Mesothelial cell of epicardium (in vitro differentiated cells): ENCODE measurements at places on chromosomes 5 and 9.
A peak's percentile ranks its signal among the peaks of the same experiment; 100 is the strongest.

DNA sequence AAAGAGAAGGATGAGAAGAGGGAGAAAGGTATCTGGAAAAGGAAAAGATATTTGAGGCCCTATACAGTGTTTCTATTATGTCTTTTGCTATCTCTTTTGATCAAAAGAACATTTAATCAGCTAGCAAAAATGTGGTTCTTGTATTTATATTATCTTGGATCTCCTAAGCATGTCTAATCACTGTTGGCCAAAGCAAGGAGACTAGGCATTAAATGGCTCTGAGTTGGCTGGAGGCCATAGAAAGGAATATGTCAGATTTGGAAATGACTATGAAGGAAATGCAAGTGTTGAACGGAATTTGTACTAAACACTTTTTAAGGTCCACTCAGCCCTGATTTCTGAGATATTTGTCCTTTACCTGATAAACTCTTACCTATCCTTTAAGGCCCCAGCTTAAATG, 22.4 kb upstream of the THG1L start:
- DNase-seq = no peak

DNA sequence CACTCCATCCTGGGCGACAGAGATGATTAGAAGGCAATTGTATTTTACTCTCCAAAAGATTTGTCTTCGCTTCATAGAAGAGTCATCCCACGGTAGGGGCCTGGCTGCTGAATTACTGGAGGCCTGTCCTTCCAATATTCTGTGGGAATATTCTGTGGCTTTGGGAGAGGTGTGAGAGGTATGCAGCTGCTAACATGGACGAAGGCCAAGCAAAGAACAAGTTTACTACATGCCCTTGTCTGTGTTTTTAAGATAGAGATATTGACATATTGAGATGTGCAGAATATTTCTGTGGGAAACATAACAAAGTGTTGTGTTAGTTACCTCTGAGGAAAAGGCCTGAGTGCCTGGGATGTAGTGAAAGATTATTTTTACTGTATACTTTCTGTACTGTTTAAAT, 71.8 kb upstream of the SMIM15 start:
- no peak for DNase-seq

- DNase-seq = no peak
These were observed 199.9 kb downstream of the EBF1 start for GRCh38 chr5:158899792-158900191.

DNA sequence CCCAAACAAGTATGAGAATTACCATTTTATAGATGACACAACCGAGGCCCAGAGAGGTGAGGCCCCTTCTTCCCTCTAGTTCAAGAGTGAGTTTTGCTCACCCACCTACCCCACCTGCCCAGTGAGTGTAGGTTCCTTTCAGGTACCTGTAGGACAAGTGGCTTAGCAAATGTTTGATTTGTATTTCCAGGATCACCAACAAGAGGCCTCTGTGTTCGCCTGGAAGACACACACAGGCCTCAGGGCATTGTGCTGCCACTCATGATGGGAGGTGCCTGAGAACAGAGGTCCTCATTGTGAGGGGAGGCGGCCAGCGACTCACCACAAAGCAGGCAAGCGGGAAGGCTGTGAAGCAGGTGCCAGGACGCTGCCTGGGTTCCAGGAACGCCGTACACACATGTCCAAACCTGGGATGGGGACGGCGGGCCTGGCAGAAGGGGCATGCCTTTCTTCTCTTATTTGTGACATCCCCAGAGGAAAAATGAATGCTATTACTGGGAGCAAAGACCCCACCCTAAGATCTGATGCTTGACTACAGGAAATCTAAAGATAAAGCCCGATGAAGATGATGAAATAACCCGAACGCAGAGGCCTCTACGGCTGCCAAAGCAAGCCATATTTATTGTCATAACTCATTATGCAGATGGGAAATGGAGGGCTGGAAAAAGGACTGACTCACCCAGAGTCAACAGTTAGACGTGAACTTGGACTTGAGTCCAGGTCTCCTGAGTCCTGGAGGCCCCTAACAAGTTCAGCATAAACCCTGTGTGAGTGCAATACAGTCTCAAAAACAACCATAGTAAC, 60.2 kb upstream of the SLC25A51 start:
- DNase-seq = no peak

DNA sequence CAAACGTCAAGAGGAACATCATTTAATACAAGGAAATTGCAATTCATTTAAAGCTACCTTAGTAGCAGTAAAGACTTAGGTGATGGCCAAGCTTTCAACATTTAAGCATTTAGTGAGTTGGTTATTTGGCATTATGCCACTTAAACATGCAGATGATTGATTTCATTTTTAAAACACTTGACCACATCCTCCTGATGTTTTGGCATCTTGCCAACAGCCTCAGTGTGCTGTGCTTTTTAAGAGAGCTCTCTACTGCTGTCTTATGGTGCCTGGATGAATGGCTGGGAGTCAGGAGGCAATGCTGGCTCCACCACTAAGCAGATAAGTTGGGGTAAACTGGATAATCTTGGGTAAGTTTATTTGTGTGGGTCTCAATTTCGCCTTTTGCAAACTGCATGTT, 364.5 kb downstream of the MAN2A1 start:
- peak; percentile 48 for DNase-seq
